ENCODE measurements at places on chromosomes 2 and 18.
A peak's percentile ranks its signal among the peaks of the same experiment; 100 is the strongest.

DNA sequence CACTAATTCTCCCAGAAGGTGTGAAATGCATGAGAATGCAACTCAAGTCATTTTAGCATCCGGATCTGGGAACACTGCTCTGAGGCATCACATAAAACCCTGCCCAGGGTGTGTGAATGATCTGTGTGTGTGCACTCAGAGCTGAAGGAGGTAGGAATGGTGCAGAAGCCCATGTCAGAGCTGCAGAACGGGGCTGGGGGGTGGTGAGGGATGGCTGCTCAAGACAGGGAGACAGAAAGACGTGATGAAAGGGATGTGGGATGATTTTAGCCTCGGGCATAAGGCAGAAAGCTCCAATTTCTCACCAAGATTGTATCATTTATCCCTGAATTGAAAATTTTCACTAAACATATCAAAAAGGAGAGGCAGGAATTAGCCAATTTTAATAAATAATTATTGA, 369.1 kb downstream of the EIPR1 start:
- no peak for DNase-seq

DNA sequence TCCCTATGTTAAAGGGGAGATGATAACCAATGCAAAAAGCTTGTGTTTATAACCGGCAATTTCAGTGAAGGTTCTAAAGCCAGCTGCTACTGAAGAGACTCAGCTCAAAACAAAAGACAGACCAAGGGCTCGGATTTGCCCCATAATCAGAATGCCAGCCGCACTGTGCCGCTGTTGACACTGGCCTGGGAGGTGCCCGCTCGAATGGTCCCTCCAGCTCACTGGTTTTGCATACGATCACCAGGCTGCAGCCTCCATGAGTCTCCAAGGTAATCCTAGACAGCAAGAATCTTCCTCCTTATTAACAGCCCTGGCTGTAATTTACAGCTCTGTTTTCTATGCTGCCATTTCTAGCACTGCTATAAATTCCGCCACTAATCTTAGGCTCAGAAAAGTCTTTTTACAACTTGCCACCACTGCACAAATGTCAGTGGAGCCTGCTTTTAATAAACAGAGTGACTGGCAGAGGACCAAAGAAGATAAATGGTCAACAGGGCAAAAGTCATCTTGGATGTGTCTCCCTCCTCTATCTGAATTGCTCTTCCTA, 155.7 kb upstream of the SH3BP4 start:
- no peak for DNase-seq

DNA sequence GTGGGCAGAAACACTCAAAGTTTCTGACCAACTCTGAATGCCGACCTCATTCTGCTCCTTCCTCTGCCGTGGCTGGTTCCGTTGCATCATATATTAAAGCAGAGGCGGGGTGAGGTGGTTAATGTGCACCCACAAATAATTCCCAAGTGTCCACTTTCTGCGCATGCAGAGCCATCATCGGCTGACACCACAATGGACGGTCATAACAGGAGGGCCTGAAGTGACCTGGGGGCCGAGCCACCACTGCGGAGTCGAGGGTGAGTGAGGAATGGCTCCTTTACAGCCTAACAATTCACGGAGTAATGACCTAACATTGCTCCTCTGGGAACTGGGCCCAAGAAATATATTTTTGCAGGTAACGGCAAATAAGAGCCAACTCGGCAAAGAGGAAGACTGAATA, 32.9 kb upstream of the GLI2 start:
- no peak for DNase-seq

DNA sequence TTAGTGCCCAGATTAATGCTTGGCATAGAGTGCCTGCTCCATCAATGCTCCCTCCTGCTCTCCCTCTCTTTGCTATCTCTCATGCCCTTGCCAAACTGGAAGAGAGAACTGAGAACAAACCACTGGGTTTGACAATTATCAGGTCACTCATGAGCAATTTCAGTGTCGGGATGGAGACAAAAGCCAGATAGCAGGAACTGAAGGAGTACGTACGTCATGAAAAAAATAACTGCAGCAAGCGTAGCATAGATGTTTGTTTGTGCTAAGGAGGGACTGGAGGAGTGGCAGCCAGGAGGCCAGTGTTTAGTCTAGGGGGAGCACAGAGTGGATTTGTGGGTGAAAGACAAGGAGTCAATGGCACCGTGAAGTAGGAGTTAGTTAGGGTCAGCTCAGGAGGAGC, 113.3 kb downstream of the POLE4 start:
- DNase-seq = no peak

GRCh38 chr2:169877398-169877797, 50.1 kb downstream of the UBR3 start:
- DNase-seq = no peak

GRCh38 chr18:73714466-73714865, 433.2 kb downstream of the FBXO15 start:
- DNase-seq = no peak

- no peak for DNase-seq
These were observed 655 bp upstream of the MREG start for GRCh38 chr2:216014006-216014405.

DNA sequence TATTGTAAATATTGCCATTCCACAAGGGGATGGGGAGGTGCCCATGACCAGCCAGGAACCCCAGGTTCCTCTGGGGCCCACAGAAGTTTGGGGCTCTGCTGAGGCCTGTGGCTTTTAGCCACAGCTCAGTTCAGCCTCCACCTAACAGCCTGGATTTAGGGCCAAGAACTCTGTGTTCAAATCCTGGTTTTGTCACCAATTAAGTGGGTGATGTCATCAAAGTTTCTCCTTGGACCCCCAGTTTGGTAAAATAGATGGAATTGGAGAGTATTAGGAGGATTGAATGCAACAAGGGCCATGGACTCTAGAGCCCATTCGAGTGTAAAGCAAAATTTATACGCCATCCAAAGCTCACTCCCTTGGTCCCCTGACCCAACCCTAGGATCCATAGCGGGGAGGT, 3.2 kb upstream of the FEV start:
- no peak for DNase-seq

DNA sequence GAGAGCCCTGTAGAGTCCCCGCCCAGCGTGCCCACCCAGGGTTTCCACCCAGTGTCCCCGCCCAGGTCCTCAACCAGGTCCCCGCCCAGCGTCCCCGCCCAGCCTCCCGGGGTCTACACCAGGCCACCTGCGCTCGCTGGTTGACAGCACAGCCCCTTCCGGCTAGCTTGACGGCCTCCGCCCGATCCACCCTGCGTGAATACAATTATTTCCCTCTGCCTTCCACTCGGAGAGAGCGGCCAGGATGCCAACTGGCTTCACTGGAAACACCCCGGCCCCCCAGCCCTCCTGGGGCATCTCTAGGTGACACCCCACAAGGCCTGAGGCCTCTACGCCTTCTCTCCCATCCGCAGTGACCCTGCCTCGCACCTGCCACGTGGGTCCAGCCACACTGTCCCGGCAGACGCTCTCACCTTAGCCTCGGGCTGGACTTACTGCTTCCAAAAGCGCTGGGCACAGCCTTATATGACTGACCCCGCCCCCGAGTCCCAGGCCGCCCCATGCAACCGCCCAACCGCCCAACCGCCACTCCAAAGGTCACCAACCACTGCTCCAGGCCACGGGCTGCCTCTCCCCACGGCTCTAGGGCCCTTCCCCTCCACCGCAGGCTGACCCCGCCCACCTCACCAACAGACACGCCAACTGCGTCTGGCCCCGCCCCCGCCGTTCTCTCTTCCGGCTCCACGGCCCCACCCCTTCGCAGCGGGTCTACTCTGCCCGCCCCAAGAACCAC, 188.1 kb downstream of the LAMA1 start:
- DNase-seq = no peak

- DNase-seq = no peak
These were observed 28.0 kb downstream of the LHCGR start for GRCh38 chr2:48727560-48727959.

DNA sequence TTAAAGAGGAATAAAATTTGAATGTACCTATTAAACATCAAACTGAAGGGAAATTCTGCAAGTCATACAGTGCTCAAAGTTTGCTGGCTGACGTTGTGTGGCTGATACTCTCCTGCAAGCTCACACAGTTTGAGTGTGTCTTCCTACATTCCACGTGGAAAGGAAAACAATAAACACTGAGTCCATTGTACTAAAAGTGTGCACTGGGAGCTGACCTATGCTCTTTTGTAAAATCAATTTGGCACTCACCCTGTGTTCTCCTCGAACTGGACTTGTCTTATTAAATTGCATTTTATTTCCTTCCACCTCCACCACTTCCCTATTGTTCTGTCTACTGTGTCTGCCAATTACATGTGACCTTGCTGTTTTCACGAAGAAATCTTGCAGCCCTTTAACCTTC, 458.0 kb downstream of the CPS1 start:
- DNase-seq = no peak

DNA sequence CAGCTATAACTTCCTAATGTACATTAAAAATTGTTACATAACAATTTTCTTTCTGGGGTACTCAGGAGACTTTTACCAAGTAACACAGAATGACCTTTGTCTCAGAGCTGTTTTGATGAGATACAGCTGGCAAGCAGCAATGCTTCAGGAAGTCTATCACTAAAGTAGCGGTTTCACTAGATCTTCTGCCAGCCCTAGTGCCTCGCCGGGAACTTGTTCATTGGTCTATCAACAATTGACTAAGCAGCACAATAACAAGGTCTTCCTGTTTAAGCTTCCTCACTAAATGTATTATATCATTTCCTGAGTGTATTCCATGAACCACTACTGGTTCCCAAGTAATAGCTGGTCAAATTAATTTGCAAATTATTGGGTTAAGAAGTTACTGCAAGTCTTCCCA, 69.2 kb downstream of the TRIP12 start:
- DNase-seq = peak; percentile 56

DNA sequence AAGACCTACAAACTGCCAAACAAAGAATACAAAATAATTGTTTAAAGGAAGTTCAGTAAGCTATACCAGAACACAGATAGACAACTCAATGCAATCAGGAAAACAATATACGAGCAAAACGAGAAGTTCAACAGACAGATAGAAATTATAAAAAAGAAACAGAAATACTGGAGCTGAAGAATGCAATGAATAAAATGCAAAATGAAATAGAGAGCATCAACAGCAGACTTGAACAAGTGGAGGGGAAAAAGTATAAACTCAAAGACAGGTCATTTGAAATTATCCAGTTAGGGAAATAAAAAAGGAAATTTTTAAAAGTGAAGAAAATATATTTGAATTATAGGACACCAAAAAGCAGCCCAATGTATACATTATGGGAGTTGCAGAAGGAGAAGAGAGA, 43.6 kb downstream of the MDH1 start:
- no peak for DNase-seq

DNA sequence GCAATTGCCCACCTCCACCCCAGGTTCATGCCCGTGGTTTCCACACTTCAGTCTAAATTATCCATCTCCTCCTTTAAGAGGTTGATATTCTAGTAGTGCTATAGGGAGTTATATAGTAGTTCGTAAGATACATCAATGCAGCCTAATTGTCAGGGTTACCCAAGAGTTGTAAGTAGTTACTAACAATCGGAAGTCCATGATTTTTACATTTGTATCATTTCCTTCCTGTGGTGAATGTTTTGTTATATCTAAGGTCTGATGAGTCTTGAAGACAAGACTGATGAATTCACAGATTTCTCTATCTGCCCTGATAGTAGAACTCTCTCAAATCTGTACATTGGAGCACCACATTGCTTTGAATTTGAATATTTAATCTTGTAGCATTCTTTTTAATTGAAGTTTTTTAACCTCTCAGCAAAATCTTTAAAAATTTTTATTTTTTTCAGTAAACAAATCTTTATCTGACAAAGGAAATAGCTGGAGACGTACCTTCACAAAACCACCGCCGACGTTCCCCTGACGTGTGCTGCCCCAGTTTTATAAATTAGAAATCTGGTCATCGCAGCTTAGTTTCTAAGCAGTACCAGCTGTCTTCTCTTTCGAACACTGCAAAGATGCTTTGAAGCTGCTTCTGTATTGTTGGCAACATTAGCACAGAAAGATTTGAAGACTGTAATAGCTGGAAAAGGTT, 264.5 kb downstream of the SOCS6 start:
- DNase-seq = no peak

- no peak for DNase-seq
These were observed 1.5 kb downstream of the SMYD1 start for GRCh38 chr2:88069117-88069516.

DNA sequence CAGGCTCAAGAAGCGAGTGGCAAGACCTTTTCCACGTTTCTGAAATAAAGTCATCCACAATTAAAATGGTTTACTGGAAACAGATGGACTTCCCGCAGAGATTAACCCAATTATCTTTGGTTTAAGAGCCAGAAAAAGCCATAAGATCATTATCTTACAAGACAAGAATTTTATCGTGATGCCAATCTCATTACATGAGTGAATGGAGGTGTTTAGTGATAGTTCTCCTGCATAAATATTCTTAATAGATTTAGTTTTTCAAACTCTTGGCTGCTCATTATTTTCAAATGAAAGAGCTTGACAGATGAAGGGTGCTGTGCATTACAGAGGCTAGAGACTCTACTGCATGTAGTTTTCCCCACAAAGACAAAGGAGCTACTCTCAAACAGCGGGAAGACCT, 1028.4 kb upstream of the PIK3C3 start:
- no peak for DNase-seq

DNA sequence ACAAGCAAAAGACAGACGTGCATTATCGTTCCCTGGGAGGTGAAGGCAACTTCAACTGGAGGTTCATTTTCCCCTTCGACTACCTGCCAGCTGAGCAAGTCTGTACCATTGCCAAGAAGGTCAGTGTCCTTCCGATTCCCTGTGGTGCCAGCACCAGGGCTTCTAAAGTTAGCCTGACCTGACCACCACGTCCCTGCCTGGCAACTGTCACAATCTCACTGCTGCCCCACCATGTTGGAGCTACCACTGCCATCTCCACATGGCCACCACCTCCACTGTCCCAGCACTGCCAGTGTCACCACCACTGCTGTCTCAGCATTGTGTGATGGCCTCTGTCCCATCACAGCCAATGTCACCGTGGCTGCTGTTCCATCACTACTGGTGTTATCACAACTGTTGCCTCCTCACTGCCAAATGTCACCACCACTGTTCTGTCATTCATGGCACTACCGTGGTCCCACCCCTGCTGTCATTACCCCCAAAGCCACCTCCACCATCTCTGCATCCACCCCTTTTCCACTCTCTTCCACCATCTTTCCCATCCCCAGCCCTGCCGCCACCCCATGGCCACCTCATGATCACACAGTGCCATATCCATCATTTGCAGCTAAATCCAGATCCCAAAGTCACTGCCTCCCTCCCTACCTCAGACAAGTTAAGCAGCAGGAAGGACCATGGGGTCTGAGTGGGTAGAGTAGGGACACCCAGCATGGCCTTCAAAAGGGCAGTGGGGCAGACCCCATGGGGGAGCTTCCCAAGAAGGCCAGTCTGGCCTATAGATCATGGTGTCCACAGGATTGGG, 216.5 kb downstream of the DYSF start:
- DNase-seq = no peak

- no peak for DNase-seq
These were observed 2.1 kb upstream of the CLIP4 start for GRCh38 chr2:29113027-29113686.

DNA sequence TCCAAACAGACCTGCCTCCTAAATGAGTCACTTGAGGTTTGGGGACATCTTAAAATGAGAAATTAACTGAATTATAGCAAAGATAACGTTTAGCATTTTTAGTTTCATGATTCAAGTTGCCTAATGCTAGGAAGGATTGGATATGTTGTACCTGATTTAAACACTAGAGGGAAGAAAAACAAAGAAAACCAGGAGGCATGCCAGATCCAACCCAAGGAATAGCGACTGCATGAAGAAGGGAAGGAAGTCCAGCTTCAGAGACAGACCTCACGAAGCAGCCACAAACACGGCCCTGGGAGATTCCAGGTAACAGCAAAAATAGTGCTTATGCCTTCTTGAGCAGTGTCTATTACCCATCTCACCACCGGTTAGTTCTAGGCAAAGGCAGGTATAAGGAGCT, 499.9 kb upstream of the SPHKAP start:
- peak; percentile 21 for DNase-seq

Data from AG08396 (cell line).